ENCODE measurements at places on chromosomes 3 and 15. TPM values are rescaled to one million over a fixed set of nuclear protein-coding genes. Genes with fewer than 3 reads are reported as not detected.

GRCh38 chr3:79200456-79200855 is 567.3 kb downstream of the ROBO1 start:
- no peak overlapping the region for H3K27ac ChIP-seq
- H3K27me3 ChIP-seq: no peaks in the 10 kb centered on the region
- H3K36me3 ChIP-seq: no peaks in the 10 kb centered on the region
- DNase-seq: no peak
- no peaks in the 10 kb centered on the region for H3K4me1 ChIP-seq

GRCh38 chr3:14806641-14807263 is 12.0 kb upstream of the FGD5 start:
- no peaks in the 10 kb centered on the region for H3K36me3 ChIP-seq
- no peak overlapping the region for H3K4me3 ChIP-seq
- H3K27ac ChIP-seq: no peak overlapping the region
- no peaks in the 10 kb centered on the region for H3K27me3 ChIP-seq

GRCh38 chr3:11212299-11212608 is 58.0 kb downstream of the HRH1 start:
- H3K4me3 ChIP-seq: no peak overlapping the region
- no peaks in the 10 kb centered on the region for H3K36me3 ChIP-seq
- H3K27ac ChIP-seq: no peak overlapping the region
- no peaks in the 10 kb centered on the region for H3K27me3 ChIP-seq
- no peak for DNase-seq

- no peak overlapping the region for H3K4me3 ChIP-seq
- H3K4me1 ChIP-seq: no peaks in the 10 kb centered on the region
- no peak overlapping the region for H3K27ac ChIP-seq
- H3K36me3 ChIP-seq: no peaks in the 10 kb centered on the region
- no peaks in the 10 kb centered on the region for H3K27me3 ChIP-seq
Observed at GRCh38 chr3:9183011-9183410, 66.4 kb downstream of the SRGAP3 start.

- no peaks in the 10 kb centered on the region for H3K27me3 ChIP-seq
- H3K4me1 ChIP-seq: no peaks in the 10 kb centered on the region
- H3K27ac ChIP-seq: no peak overlapping the region
- no peak for DNase-seq
- H3K36me3 ChIP-seq: no peaks in the 10 kb centered on the region
Observed at GRCh38 chr15:101133181-101133460, 118.7 kb downstream of the CHSY1 start.

- peak overlapping the region; percentile 95 for H3K27ac ChIP-seq
- H3K36me3 ChIP-seq: no peaks in the 10 kb centered on the region
- peak; percentile 24 for DNase-seq
- no peaks in the 10 kb centered on the region for H3K4me1 ChIP-seq
Observed at GRCh38 chr3:141231952-141232823, 563 bp downstream of the PXYLP1 start.

DNA sequence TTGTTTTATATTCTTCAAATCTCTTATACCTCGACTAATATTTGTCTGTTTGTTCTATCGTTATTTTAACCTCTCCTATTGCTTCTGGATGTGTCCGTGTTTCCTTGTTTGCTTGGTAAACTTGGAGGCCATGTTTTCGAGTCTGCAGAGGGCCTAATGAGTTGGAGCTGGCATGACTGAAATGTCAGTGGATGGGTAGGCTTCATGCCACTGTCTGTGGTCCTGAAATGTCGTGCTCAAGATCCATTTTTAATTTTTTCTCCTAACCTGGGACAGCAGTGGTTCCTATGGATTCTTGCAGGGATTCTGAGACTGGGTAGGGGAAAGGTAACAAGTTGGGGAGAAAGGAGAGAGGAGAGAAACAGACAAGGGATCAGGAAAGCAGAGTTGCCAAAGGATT is 18.8 kb upstream of the GASK1A start:
- no peak overlapping the region for H3K4me3 ChIP-seq
- H3K27ac ChIP-seq: no peak overlapping the region
- DNase-seq: no peak
- H3K36me3 ChIP-seq: no peaks in the 10 kb centered on the region

- H3K36me3 ChIP-seq: no peaks in the 10 kb centered on the region
- no peak overlapping the region for H3K4me3 ChIP-seq
- H3K27ac ChIP-seq: no peak overlapping the region
- H3K4me1 ChIP-seq: no peaks in the 10 kb centered on the region
- no peak for DNase-seq
- no peaks in the 10 kb centered on the region for H3K27me3 ChIP-seq
Observed at GRCh38 chr3:13636186-13636585, 87.3 kb downstream of the FBLN2 start.

- H3K4me1 ChIP-seq: no peaks in the 10 kb centered on the region
- DNase-seq: no peak
- no peaks in the 10 kb centered on the region for H3K27me3 ChIP-seq
Observed at GRCh38 chr3:135788146-135788545, 177.4 kb upstream of the PPP2R3A start.

- DNase-seq: no peak
- H3K27me3 ChIP-seq: no peaks in the 10 kb centered on the region
- peak overlapping the region; percentile 80 for H3K4me3 ChIP-seq
- no peak overlapping the region for H3K27ac ChIP-seq
- no peaks in the 10 kb centered on the region for H3K36me3 ChIP-seq
- H3K4me1 ChIP-seq: peaks cover 11% of the 10 kb centered on the region
Observed at GRCh38 chr15:85792912-85793590, 1.7 kb downstream of the KLHL25 start.

- no peak overlapping the region for H3K4me3 ChIP-seq
- DNase-seq: no peak
- H3K4me1 ChIP-seq: peaks cover 4% of the 10 kb centered on the region
- H3K27me3 ChIP-seq: no peaks in the 10 kb centered on the region
- peak overlapping the region; percentile 32 for H3K27ac ChIP-seq
Observed at GRCh38 chr3:152376351-152377183, 107.8 kb downstream of the MBNL1 start.

DNA sequence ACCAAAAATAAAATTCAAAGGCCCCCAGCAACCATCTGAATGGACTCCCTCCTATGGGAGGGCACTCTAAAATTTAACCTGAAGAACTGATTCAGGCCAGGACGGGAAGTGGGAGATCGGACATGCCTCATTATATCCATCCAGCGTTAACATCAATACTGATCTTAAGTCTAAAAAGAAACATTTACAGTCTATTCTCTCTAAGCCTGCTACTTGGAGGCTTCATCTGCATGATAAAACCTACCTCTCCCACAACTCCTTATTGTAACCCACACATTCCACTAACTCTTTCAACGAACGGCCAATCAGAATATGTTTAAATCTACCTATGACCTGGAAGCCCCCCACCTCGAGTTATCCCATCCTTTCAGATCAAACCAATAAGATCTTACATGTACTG is 68.4 kb downstream of the HERC1 start:
- H3K36me3 ChIP-seq: no peaks in the 10 kb centered on the region
- H3K4me3 ChIP-seq: no peak overlapping the region
- no peaks in the 10 kb centered on the region for H3K27me3 ChIP-seq
- H3K27ac ChIP-seq: no peak overlapping the region

The GRK7 gene
- not detected for total RNA-seq

The CLDN16 gene
- not detected for total RNA-seq

The MYO9A gene
- 128 TPM for total RNA-seq

The LTF gene
- 190 TPM for total RNA-seq

The SHC4 gene
- total RNA-seq: 1.3 TPM

The TRIM59 gene
- 5.0 TPM for total RNA-seq

The WDR82 gene
- 53.1 TPM for total RNA-seq

Measured in breast epithelium (tissue), 4 donors.